ENCODE measurements at places on chromosomes 3 and 15. TPM values are rescaled to one million over a fixed set of nuclear protein-coding genes. Genes with fewer than 3 reads are reported as not detected.

DNA sequence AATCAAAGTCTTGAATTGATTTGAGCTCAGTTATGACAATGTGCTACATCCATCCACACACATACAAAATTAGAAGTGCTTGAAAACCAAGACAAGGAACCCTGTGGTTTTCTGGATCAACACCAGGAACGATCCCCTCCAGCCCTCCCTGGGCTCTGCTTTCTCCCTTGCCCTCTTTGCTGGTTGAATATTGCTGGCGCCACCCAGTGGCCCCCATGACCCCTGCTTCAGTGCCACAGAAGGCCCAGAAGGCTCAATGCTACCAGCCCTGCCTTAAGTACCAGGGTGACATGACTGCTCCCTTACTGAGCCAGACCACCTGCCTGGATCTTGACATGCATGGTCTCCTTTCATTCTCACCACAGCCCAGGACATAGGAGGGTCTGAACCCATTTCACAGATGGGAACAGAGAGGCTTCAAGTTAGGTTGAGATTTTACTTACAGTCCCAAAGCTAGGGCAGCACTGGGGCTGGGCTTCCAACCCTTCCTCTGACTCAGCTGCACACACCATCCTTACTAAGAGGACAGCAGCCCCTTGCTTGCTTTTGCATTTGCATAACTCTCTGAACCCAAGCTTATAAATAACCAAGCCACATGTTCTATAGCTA is 15.0 kb downstream of the IL12A start:
- DNase-seq, result peak; percentile 78

The GALNT15 gene
- not detected for total RNA-seq

The LRRC34 gene
- 3.8 TPM for total RNA-seq

The GHRL gene
- total RNA-seq, result not detected

Measured in PC-3 (cell line).